Activated T-helper 9 cell treated with anti-CD3 and anti-CD28 coated beads, Interleukin-2, amount 50 U/mL, for 16 hours (primary cell): ENCODE measurements at places on chromosomes 1 and 21.

DNA sequence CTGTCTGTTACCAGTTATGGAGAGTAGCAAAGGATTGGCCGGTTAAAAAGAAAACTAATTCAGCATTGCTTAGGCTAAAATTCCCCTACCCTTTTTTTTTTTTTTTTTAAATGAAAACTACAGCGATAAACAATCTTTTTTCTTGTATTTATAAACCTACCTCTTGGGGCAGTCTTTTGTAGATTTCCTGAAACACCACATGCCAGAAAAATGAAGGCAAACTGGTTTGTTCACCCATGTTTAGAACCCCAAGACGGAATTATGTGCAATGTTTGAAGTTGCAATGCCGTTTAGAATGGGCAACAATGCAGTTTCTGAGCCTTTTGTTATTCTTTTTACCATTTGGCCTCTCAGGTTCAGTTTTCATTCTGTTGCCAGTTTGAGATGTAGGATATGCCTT, 59.1 kb downstream of the PRDM2 start:
- no peak for DNase-seq

DNA sequence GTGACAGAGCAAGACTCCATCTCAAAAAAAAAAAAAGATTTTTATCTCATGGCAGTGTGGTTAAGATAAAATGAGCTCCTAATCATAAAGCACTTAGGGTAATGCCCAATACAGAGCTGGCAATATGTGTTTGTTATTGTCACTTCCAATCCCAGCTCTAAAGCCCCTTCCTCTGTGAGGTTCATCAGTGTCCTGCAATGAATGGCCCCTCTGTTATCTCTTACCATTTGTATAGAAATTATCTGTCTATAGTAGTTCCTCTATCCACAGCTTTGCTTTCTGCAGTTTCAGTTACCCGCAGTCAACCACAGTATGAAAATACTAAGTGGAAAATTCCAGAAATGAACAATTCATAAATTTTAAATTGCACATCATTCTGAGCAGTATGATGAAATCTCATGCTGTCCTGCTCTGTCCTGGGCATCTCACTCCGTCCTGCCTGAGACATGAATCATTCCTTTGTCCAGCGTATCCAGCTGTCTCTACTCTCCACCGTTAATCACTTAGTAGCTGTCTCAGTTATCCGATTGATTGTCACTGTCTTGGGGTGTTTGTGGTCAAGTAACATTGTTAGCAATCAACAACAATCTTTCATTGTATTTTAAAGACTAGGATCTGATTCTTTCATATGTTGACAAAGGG, 50.2 kb upstream of the DNAH14 start:
- no peak for DNase-seq

GRCh38 chr1:209642816-209643215, 9.4 kb downstream of the LAMB3 start:
- no peak for DNase-seq

GRCh38 chr1:76677416-76678405, 189.6 kb upstream of the ST6GALNAC5 start:
- no peak for DNase-seq

- DNase-seq: no peak
Measured at GRCh38 chr1:210298296-210298695, 30.4 kb upstream of the HHAT start.

DNA sequence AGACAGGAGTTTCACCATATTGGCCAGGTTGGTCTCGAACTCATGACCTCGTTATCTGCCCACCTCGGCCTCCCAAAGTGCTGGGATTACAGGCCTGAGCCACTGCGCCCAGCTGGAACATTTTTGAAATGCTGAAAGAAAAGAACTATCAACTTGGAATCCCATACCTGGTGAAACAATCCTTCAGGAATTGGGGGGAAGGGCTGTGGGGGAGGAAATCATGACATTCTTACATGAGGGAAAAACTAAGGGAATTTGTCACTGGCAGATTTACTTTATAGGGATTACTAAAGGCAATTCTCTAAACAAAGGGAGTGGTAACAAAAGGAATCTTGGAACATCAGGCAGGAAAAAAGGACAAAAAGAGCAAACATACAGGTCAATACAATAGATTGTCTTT, 25.8 kb downstream of the NDUFS5 start:
- no peak for DNase-seq

DNA sequence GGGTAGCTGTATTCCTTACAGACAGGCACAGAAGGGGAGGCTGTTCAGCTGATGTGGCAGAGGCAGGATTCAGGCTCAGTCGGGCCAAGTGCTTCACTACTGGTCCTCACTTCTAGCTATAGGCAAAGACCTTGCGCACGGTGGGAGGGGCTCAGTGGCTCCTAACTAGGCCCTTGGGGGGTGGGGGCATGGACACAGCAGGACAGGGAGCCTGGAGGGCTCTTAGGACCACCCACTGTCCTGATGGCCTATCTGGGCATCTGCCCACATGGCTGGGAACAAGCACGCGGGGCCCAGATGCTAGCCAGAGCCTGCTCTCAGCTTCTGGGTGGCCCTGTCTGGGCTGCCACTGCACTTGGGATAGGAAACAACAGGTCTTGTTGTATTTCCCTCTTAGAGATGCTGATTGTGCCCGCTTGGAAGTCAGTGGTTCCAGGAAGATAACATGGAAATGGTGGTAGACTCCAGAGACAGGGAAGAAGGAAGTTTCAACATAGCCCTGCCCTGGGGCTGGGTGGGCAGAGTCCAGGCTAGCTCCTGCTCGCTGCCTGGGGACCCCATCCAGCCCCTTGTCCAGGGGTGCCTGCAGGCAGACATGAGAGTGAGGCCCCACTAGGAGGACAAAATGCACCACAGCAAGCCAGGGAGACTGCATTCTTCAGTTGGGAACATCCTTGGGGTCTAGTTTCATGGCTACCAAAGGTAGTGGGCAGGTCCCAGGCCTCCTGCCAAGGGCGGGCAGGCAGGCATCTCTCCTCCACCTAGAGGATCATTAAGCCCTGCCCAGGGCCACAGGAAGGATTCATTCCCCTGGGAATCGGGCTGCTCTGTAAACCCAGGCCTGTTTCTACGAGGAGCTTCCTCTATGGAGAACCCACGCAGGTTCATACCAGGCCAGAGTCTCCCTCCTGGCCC, 102.5 kb downstream of the BCAR3 start:
- no peak for DNase-seq

GRCh38 chr21:41148798-41149197, 19.2 kb upstream of the BACE2 start:
- no peak for DNase-seq

DNA sequence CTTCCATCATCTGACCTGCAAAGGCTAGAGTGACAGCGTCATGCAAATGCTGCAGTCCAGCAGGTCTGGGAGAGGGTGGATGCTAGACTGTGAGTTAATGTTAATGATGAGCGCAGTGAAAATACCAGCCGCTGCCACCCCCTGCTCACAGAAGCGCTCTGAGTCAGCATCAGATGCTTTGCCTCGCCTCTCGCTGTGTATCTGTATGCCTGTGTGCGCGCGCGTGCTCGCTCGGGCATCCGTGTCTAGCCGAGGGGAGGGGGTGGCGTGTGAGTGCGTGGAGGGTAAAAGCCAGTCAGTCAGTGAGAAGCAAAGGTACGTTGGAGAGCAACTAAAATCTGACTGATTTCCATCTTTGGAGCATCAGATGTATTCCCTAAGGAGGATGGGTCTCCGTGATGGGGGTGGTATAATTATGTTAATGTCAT, 858.7 kb downstream of the USP25 start:
- DNase-seq: no peak

- DNase-seq: no peak
Measured at GRCh38 chr1:174912264-174912663, 87.5 kb upstream of the CACYBP start.

GRCh38 chr21:41483973-41484372, 24.0 kb downstream of the TMPRSS2 start:
- no peak for DNase-seq
